ENCODE measurements at places on chromosomes 3 and 15.

GRCh38 chr3:125151916-125152315 is 60.6 kb downstream of the SLC12A8 start:
- DNase-seq, result no peak

DNA sequence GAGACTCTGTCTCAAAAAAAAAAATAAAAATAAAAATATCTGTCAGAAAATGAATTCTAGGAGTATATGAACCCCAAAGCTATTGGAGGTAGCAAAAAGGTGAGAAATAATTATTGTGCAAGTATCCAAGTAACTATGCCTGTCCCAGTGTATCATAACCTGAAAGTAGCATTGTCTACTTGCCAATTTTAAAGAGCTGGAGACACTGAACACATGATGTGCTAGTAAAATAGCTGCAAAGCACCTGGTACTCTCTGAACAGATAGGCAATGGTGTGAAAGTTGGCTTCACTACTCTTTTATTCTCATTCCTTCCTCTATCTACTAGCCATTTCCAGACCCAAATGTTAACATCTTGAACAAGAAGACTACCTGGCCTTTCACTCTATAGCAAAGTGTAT is 208.9 kb downstream of the FOXP1 start:
- DNase-seq, result no peak

DNA sequence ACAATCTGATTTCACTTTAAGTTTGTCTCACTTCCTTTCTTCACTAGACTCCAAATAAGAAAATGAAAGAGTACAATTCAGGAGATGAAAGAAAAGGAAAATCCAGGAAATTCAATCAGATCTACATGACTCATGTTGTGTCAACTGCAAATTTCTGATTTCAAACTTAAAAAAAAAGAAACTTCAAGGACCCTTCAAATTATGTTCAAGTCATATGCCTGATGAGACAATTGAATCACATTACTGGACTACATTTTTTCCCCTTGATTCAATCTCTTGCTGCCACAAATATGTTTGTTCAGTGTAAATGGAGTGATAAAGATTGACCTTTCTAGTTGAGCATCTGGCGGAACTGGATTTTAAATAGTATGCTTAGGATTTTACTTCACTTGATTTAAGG is 37.4 kb downstream of the FRMD5 start:
- no peak for DNase-seq

DNA sequence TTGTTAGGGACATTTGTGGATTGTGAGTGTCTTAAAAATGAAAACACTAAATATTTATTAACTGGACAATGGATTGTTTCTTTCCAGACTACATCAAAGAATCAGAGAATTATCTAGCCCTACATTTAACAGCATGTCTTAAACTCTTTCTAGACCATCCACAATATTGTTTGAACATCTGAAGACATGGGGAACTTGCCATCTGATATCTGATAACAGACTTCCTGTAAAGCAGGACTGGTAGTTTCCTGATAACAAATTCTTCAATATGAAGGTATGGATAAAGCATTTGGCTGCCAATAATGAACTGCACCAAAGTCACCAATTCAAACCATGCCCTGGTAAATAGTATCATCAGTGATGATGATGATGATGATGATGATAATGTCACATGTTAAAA is 26.2 kb upstream of the HACD2 start:
- DNase-seq, result no peak

- no peak for DNase-seq
Measured at GRCh38 chr15:71118881-71119632, 3.8 kb downstream of the THSD4 start.

GRCh38 chr3:79872483-79872882 is 104.7 kb upstream of the ROBO1 start:
- DNase-seq, result no peak

DNA sequence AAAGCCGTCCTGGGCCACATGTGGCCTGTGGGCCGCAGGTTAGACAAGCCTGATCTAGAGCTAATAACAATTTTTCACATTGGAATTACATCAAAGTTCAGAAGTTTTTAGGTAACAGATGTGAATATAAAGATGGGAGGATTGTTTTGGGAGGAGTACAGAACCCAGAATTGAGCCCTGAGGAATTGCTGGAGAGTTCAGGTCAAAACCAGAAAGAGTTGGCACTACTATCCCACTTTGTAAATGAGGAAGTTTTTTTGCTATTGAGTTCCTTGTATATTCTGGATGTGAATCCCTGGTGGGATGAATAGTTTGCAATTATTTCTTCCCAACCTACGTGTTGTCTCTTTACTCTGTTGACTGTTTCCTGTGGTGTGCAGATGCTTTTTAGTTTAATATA is 109.5 kb upstream of the LIPC start:
- no peak for DNase-seq

- no peak for DNase-seq
Measured at GRCh38 chr15:60226924-60227323, 170.9 kb downstream of the ANXA2 start.

DNA sequence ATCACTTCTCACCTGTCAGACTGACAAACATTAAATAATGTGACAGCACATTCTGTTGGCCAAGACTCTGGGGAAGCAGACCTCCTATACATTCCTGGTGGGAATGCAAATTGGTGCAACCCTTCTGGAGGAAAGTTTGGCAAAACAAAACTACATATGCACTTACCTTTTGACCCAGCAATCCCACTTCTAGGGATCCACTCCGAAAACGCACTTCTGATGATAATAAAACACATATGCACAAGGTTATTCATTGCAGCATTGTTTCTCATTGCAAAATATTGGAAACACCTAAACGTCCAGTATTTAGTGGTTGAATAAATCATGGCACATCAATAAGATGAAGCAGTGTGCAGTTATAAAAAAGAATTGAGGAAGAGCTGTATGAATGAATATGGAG is 145.5 kb upstream of the ABHD17C start:
- no peak for DNase-seq

GRCh38 chr15:71237456-71238188 is 122.4 kb downstream of the THSD4 start:
- DNase-seq, result no peak

Measured in activated CD4-positive, CD25-positive, alpha-beta regulatory T cell treated with anti-CD3 and anti-CD28 coated beads, Interleukin-2, amount 50 U/mL, for 72 hours (primary cell).